ENCODE measurements at places on chromosomes 2 and 18. TPM values are rescaled to one million over a fixed set of nuclear protein-coding genes. Genes with fewer than 3 reads are reported as not detected.

The SERPINB11 gene
- polyA plus RNA-seq = not detected

The CXCR1 gene
- not detected for polyA plus RNA-seq

The ARL4C gene
- polyA plus RNA-seq = 74.4 TPM

The EFHD1 gene
- polyA plus RNA-seq = 42.9 TPM

The RNPEPL1 gene
- polyA plus RNA-seq = 41.8 TPM

The ANKRD53 gene
- 6.8 TPM for polyA plus RNA-seq

The TEX44 gene
- polyA plus RNA-seq = not detected

The MRO gene
- 3.5 TPM for polyA plus RNA-seq

The ATP6V1B1 gene
- 0.40 TPM for polyA plus RNA-seq

The LINC00305 gene
- polyA plus RNA-seq = not detected

The ITGB6 gene
- polyA plus RNA-seq = 0.30 TPM

The UNC80 gene
- 12.3 TPM for polyA plus RNA-seq

The SCG2 gene
- polyA plus RNA-seq = 176 TPM

The CYP26B1 gene
- polyA plus RNA-seq = 3.6 TPM

The LIPG gene
- polyA plus RNA-seq = 11.4 TPM

The SERPINB13 gene
- polyA plus RNA-seq = not detected

The TRIM43 gene
- polyA plus RNA-seq = not detected

The TACR1 gene
- 6.2 TPM for polyA plus RNA-seq

The PHOSPHO2 gene
- polyA plus RNA-seq = 9.5 TPM

The TDRD15 gene
- polyA plus RNA-seq = 0.48 TPM

The GKN1 gene
- polyA plus RNA-seq = not detected

The GIGYF2 gene
- polyA plus RNA-seq = 38.9 TPM

The GRHL1 gene
- 10.1 TPM for polyA plus RNA-seq

The PAX3 gene
- 13.7 TPM for polyA plus RNA-seq

The HAAO gene
- polyA plus RNA-seq = 9.7 TPM

The PROKR1 gene
- 5.0 TPM for polyA plus RNA-seq

The HOXD13 gene
- polyA plus RNA-seq = not detected

The RESP18 gene
- polyA plus RNA-seq = 6.6 TPM

The RPS27A gene
- 1,106 TPM for polyA plus RNA-seq

The CDK15 gene
- polyA plus RNA-seq = 0.22 TPM

The SULT6B1 gene
- polyA plus RNA-seq = not detected

The LYPD6B gene
- 8.5 TPM for polyA plus RNA-seq

The SULT1C2 gene
- polyA plus RNA-seq = 2.8 TPM

The PMAIP1 gene
- polyA plus RNA-seq = 1.9 TPM

The IL37 gene
- not detected for polyA plus RNA-seq

The CDH7 gene
- polyA plus RNA-seq = 15.0 TPM

The ZFP36L2 gene
- 68.0 TPM for polyA plus RNA-seq

The SERPINB12 gene
- polyA plus RNA-seq = not detected

The ANKRD30B gene
- polyA plus RNA-seq = 0.81 TPM

The IL1RL2 gene
- 0.84 TPM for polyA plus RNA-seq

The BARD1 gene
- polyA plus RNA-seq = 12.5 TPM

The CPO gene
- polyA plus RNA-seq = 0.35 TPM

The ABCG8 gene
- 1.2 TPM for polyA plus RNA-seq

The SYT4 gene
- 93.4 TPM for polyA plus RNA-seq

The NEMP2 gene
- 5.9 TPM for polyA plus RNA-seq

The MYO3B gene
- polyA plus RNA-seq = 0.51 TPM

The IGFBP5 gene
- 245 TPM for polyA plus RNA-seq

The PCARE gene
- not detected for polyA plus RNA-seq

The TUBA3E gene
- polyA plus RNA-seq = not detected

The NYAP2 gene
- 8.6 TPM for polyA plus RNA-seq

The LAMA3 gene
- 5.8 TPM for polyA plus RNA-seq

The TGFA gene
- 39.6 TPM for polyA plus RNA-seq

The FBXO48 gene
- polyA plus RNA-seq = 2.3 TPM

The APLF gene
- polyA plus RNA-seq = 1.0 TPM

The FER1L5 gene
- 0.57 TPM for polyA plus RNA-seq
